ENCODE measurements at places on chromosomes 16 and 17.

- no peak for DNase-seq
Measured at GRCh38 chr17:3928406-3928805, 12.1 kb upstream of the P2RX1 start.

DNA sequence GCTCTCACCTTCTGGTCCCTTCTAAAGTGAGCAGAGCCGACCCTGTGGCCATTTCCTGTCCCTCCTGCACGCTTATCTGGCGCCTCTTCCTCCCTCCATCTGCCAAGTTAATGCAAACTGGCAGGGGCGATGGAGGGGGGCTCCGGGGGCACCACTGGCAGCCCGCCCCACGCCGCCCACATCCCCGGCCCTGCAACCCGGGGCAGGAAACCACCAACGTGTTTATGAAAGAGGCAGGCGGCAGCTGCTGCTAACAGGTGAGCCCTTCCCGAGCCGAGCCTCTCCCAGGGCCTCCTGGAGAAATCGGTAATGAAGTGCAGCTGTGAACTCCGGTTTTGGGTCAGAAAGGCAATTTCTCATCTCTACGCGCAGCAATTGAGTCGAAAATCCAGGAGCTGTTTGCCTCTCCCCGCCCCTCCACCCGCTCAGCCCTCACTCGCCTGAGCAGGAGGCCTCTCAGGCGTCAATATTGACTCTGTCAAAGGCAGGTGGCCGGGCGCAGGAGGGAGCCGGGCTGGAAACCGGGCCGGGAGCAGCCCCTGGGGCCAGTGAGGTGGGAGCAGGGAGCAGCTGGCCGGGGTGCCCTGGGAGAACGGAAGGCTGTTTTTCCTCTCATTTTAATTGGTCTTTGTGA, 164.4 kb upstream of the GSE1 start:
- DNase-seq, result peak; percentile 82

GRCh38 chr17:70989280-70989679, 819.9 kb downstream of the KCNJ2 start:
- DNase-seq, result no peak

GRCh38 chr16:86983621-86984020, 333.6 kb downstream of the C16orf95 start:
- no peak for DNase-seq

- DNase-seq, result no peak
Measured at GRCh38 chr16:82594114-82594513, 32.7 kb upstream of the CDH13 start.

DNA sequence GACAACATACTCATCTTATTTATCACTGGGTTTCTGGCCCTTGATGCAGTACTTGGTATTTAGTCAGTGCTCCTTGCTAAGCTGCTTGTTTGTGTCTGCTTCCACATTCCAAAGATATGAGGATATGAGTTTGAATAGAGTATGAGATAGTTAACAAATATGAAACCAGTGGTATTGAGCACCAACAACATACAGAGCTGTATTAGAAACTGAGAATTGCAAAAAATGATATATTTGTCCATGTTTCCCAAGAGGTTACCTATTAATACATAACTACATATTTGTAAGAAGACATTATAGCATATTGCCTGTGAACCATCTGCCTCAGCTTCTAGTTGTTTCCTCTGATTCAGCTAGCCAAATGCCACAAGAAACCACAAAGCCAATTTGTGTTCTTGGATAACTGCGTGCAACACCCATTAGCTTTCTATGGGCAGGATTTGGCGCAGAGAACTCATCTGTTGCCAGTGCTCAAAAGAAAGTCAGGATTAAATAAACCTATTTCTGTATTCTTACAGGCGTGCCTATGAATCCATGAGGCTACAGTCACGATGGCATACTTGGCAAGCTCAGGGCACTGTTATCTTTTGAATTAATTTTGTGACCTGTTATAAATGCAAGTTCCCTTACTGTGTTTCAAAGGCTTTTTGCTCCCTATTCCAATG, 194.4 kb downstream of the MAP2K6 start:
- peak; percentile 43 for DNase-seq

DNA sequence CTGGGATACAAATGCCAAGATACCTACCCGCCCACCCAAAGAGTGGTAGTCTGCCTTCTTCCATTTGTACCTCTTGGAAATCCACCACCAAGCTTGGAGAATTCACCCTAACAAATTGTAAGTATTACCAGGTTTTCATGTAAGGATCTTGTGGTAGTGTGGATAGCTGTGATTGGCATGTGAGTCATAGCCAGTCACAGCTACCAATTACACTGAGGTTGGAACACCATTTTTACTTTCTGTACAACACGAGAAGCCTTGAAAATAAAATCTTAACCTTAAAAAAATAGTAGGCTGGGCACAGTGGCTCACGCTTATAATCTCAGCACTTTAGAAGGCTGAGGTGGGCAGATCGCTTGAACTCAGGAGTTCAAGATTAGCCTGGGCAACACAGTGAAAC, 18.5 kb upstream of the SLC35G3 start:
- no peak for DNase-seq
